ENCODE measurements at places on chromosomes 13 and 19.
A peak's percentile ranks its signal among the peaks of the same experiment; 100 is the strongest.

DNA sequence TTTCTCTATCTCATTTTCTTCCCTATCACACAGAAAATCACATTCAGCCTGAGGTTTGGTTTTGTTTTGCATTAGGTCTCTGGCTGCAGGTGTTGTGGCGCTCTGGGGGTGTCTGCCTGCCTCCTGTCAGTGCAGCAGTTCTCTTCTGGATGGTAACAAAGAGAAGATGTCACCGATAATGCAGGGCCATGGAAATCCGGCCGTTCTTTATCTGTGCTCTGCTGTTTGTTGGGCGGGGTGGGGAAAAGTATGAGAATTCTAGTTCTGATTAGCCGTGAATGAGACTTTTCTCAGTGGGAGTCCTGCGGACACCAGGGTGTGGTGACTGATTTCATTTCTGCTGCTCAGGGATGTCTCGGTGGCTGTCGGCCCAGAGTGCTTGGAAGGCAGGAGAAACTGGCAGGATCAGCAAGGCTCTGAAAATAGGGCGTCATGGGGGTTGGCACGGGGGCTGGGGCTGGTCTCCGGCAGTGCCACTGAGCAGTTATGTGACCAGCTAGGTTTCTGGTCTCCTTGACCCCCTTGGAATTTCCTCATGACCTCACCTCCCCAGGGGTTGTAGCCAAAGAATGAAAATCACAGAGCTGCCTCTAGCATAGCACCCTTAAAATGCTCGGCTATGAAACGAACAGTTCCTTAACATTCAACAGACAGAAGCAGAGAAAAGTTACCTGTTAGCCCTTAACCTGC, 5.0 kb downstream of the RNF113B start:
- DNase-seq = peak; percentile 34

DNA sequence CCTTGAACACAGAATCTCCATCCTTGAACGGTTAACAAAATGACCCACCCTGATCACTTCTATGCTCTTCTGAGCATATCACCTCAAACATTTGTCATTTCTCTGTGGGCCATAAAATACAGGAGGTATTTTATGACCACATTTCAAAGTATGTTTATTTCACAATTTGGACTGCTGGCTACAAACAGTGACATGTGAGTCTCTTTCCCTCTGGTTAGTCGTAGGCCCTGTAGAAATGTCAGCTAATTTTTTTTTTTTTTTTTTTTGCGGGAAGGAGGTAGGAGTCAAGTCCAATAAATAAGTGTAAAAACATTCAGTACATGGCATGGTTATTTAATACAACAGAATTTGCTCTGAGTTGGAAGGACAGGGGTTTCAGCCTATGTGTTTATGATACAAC, 70.7 kb downstream of the FOXO1 start:
- no peak for DNase-seq

DNA sequence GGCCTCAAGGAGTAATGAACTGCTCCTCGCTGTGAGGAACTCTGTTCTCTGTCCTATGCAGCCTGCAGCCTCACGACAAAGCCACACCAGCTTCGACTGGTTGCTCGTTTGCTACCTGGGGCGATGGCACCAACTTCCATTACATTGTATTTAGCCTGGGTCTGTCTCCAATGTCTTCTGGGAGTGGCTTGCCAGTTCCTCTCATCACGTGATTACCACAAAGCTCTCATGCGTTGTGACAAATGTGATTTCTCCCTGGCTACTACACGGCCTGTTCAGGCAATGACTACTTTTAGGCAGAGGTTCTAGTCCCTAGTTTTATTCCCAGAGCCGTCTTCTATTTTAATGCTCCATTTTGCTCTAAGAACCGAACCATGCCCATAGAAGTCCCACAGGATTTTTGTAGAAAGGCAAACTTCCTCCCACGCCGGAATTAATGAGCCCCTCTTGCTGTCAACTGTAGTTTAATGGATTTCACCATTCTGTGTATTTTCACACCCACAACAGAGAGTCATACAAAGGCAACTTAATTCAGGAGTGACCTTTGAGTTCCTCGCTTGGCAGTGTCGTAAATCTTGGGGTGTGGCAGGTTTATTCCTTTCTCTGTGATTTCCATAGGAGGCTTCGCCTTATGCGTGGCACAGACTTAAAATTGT, 351.9 kb downstream of the EFNB2 start:
- no peak for DNase-seq

- no peak for DNase-seq
Measured at GRCh38 chr13:110407531-110407930, 100.4 kb downstream of the COL4A2 start.

GRCh38 chr13:87777387-87777786, 106.2 kb downstream of the SLITRK5 start:
- DNase-seq = no peak

GRCh38 chr13:48400090-48400694, 12.7 kb downstream of the LPAR6 start:
- no peak for DNase-seq

DNA sequence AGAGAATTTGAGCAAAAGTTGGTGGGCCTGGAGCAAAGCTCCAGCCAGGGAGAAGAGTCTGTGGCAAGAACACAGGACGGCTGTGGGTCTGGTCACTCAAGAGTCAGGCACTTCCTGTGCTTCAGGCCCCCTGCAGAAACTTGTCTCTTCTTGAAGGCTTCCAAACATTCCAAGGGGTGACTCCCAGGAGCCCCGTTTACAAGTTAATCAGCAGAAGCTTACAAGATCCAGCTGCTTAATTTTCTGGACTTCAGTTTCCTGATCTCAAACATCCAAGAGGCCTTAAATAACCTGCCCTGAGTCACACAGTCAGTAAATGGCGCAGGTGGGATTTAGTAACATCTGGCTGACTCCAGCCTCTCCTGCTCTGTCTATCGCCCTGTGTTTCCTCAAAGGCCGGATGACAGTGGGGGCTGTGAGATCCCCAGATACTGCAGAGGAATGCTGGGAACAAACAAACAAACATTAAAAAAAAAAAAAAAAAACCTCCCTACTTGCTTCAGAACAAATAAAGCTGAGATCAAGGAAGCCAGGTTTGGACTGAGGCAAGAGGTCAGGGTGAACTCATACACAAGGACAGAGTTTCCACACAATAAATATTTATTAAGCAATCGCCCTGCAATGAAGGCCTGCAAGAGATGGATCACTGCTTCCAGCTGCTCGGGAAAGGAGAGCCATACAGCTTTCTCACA, 175.4 kb upstream of the RFC3 start:
- peak; percentile 46 for DNase-seq

GRCh38 chr13:41268764-41269163, 5.4 kb upstream of the MTRF1 start:
- no peak for DNase-seq

DNA sequence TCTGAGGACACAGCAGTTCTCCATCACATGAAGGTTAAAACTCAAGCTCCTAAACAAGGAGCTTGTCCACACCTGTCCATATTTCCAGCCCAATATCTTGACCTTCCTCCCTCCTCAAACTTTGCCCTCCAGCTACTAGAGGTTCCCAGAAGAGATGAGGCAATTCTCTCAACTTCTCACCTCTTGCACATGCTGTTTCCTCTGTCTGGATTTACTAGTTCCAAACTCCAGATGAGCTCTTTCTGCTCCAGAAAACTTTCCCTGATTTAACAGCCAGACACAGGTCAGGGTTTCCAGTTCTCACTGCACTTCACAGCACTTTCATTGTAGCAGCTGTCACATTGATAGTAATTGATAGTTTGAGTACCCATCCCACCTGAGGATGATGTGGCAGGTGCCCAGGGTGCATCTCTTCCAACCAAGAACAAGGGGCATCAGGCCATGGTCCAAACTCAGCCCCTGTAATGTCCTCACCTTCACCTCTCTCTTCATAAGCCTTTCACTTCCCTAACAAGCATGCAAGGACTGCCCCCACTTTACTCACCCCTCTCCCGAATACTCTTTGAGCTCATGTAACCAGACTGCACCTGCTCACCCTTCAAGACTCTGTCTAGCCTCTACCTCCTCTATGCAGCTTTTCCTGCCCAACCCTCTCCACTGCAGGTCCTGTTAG, 3.0 kb upstream of the WDFY2 start:
- peak; percentile 79 for DNase-seq

GRCh38 chr19:38004521-38005223, 97.7 kb downstream of the SIPA1L3 start:
- DNase-seq = peak; percentile 97

- DNase-seq = no peak
Measured at GRCh38 chr19:3250675-3251074, 26.2 kb downstream of the CELF5 start.

GRCh38 chr13:60175571-60175970, 11.8 kb upstream of the DIAPH3 start:
- DNase-seq = no peak

Measured in lower leg skin (tissue), 4 donors.